ENCODE measurements at places on chromosomes 12 and 14.

DNA sequence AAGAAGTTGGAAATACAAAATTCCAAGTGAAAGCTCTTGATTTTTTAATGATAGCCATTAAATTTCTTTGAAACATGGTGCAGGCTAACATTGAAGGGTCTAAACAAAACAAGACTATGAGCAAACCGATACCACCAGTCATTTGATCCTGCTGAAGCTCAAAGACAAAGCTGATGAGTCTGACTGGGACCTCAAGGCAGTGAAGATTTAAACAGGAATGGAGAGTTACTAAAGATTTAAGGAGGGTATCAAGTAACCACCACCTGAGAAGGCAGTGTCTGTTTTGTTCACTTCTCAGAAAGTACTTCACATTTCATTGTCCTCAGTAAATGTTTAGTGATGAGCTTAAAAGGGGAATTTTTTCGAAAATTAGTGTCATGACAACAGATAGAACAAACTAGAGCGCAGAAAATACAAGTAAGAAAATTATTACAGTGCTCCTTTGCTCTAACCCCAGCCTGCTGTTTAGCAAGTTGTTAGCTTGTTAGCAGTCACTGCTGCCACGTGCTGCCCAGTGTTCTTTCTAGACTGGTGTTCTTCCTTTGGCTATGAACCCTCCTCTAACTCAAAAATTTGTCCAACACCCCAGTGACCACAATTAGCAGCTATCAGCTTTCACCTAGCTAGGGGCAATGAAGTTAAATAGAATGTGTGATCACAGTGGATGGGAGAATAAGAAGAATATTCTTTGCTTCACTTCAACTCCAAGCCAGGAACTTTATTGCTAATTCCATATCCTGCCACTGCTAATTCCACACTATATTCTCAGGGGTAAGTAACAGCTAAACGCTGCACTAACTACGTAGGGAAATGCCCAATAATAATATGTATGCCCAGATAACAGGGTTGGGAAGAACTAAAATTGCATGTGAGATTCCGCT lies 41.1 kb downstream of the YAF2 start:
- no peaks in the 10 kb centered on the region for H3K4me1 ChIP-seq
- no peak overlapping the region for H3K4me3 ChIP-seq
- no peak overlapping the region for H3K27ac ChIP-seq
- H3K36me3 ChIP-seq = no peaks in the 10 kb centered on the region

- no peak overlapping the region for H3K27ac ChIP-seq
- H3K4me3 ChIP-seq = no peak overlapping the region
- H3K4me1 ChIP-seq = no peaks in the 10 kb centered on the region
- no peaks in the 10 kb centered on the region for H3K36me3 ChIP-seq
- H3K27me3 ChIP-seq = no peaks in the 10 kb centered on the region
- no peak for DNase-seq
Observed at GRCh38 chr12:104695453-104696148, 238.9 kb downstream of the CHST11 start.

GRCh38 chr14:69040353-69040752 lies 61.3 kb upstream of the ACTN1 start:
- H3K36me3 ChIP-seq = no peaks in the 10 kb centered on the region
- H3K4me3 ChIP-seq = no peak overlapping the region
- H3K4me1 ChIP-seq = peaks cover 25% of the 10 kb centered on the region

GRCh38 chr12:123938679-123939480 lies 33.8 kb downstream of the CCDC92 start:
- no peaks in the 10 kb centered on the region for H3K27me3 ChIP-seq
- no peak overlapping the region for H3K27ac ChIP-seq
- H3K4me3 ChIP-seq = no peak overlapping the region
- H3K36me3 ChIP-seq = no peaks in the 10 kb centered on the region

- H3K4me1 ChIP-seq = peaks cover 10% of the 10 kb centered on the region
- no peaks in the 10 kb centered on the region for H3K27me3 ChIP-seq
- DNase-seq = no peak
- peak overlapping the region; percentile 64 for H3K27ac ChIP-seq
Observed at GRCh38 chr14:23284654-23285529, 1.0 kb downstream of the HOMEZ start.

- no peak overlapping the region for H3K27ac ChIP-seq
- H3K4me1 ChIP-seq = no peaks in the 10 kb centered on the region
- H3K36me3 ChIP-seq = no peaks in the 10 kb centered on the region
- no peaks in the 10 kb centered on the region for H3K27me3 ChIP-seq
Observed at GRCh38 chr12:94677778-94678177, 27.4 kb upstream of the TMCC3 start.

GRCh38 chr12:46517579-46517962 lies 145.0 kb upstream of the SLC38A2 start:
- H3K27me3 ChIP-seq = no peaks in the 10 kb centered on the region
- DNase-seq = no peak
- peaks cover 35% of the 10 kb centered on the region for H3K4me1 ChIP-seq
- H3K36me3 ChIP-seq = peaks cover 9% of the 10 kb centered on the region

GRCh38 chr14:97033556-97034081 lies 236.4 kb downstream of the VRK1 start:
- H3K36me3 ChIP-seq = no peaks in the 10 kb centered on the region
- DNase-seq = no peak
- H3K4me1 ChIP-seq = no peaks in the 10 kb centered on the region

Data from HCT116 (cell line).